ENCODE measurements at places on chromosomes 1 and 21.

GRCh38 chr1:246081856-246082668 is 425.0 kb downstream of the SMYD3 start:
- DNase-seq, result no peak

DNA sequence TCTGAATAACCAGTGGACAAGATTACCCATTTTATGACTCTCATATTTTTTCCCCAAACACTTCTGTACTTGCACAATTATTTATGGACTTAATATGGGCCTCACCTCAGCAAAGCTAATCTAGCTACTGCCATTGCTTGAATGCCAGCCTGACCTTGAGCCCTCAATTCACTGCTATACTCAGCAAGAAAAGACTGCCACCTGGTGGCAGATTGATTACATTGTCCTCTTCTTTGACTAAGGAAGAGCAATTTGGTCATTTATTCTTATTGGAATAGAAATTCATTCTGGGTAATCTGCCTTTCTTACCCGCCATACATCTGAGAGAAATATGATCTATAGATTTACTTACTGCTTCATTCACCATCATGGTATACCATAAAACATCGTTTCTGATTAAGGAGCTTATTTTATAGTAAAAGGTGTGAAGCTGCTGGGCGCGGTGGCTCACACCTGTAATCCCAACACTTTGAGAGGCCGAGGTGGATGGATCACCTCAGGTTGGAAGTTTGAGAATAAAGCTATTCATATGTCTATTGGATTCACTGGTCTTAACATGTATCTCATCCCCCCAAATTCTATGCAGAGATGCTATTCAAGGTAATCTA is 32.9 kb upstream of the DIPK1A start:
- DNase-seq, result peak; percentile 86

DNA sequence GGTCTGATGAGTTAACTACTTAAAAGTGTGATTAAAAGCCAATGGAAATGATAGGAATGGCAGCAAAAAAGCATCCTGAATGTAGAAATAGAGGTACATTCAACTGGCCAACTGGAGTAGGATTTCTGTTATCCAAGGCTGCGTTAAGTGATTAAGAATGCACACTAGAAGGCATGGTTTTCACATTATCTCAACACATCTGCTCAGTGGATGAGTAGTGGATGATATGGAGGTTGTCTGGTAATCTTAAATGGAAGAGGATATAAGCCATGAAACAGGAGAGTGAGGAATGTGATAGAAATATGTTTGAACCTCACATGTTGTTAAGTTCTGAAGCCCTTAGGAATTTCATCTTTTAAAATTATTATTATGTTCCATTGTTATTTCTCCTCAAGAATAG is 839.9 kb downstream of the USP25 start:
- DNase-seq, result no peak

DNA sequence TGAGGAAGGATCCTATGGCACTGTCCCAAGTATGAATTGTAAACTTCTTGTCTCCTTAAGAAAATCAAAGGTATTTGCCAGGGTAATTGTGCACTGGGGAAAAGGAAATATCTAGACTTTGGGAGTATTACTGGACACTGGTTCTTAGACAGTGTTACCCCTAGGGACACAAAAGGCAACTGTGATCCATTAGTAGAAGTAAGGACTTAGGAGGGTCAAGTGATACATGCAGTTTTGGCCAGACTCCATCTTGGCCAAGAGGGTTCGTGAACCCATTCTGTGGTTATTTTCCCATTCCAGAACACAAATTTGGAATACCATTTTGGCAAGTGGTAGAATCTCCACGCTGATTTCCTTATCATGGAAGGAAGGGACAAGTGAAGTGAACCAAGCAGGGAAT is 98.1 kb downstream of the TM2D1 start:
- no peak for DNase-seq

DNA sequence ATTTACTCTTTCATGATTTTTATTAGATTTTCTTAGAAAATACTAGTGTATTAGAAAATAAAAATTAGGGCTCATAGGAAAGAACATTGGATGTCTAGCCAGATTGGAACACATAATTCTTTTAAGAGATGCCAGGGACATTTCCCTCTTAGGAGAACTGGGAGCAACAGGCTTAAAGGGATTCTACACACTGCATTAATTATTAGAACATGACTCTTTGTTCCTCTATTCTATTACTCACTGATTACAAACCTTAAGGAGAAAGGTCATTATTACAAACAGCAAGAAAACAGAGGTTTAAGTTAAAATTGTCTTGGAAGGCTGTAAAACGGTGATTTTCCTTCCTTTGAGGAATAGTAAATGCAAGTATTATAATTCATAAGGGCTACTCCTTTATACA is 32.9 kb upstream of the VAV3 start:
- DNase-seq, result no peak

DNA sequence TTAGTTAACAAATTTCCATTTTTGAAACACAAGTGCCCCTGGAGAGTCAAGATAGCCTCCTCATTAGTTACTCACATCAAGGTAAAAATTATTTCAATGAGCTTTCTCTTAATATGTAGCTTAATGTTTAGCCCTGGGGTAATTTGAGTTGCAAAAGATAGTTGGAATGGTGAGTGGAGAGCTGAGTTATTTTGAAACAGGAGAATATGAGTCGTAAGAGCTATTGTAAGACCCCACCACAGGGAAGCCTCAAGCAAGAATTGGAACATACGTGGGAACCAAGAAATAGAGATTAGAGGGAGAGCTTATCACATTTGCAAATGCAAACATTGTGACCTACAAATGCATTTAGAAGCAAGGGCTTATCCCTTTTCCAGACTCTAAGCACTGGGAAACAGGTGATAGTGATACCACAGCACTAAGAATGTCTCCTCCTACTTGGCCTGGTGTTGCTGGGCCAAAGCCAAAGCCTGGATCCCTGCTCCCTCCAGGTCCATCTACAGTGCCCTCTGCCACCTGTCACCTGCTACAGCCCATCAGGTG is 635.1 kb downstream of the PTPRC start:
- DNase-seq, result peak; percentile 89

- DNase-seq, result peak; percentile 9
These were observed 21.2 kb downstream of the OVGP1 start for GRCh38 chr1:111406321-111406768.

GRCh38 chr1:206001476-206001888 is 1.7 kb downstream of the RAB7B start:
- peak; percentile 78 for DNase-seq

- DNase-seq, result no peak
These were observed 5.7 kb upstream of the RIPK4 start for GRCh38 chr21:41772351-41773080.

DNA sequence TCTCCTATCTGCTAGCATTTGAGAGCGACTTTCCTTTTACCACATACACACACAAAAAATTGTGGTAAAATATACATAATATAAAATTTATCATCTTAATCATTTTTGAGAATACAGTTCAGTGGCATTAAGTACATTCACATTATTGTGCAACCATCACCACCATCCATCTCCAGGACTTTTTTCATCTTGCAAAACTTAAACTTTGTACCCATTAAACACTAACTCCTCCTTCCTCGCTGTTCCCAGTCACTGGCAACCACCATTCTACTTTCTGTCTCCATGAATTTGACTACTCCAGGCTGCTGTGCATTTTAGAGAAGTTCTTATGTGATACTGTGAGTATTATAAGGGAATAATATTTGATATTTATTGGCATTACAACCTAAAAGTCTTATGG is 181.3 kb downstream of the C1orf21 start:
- no peak for DNase-seq

DNA sequence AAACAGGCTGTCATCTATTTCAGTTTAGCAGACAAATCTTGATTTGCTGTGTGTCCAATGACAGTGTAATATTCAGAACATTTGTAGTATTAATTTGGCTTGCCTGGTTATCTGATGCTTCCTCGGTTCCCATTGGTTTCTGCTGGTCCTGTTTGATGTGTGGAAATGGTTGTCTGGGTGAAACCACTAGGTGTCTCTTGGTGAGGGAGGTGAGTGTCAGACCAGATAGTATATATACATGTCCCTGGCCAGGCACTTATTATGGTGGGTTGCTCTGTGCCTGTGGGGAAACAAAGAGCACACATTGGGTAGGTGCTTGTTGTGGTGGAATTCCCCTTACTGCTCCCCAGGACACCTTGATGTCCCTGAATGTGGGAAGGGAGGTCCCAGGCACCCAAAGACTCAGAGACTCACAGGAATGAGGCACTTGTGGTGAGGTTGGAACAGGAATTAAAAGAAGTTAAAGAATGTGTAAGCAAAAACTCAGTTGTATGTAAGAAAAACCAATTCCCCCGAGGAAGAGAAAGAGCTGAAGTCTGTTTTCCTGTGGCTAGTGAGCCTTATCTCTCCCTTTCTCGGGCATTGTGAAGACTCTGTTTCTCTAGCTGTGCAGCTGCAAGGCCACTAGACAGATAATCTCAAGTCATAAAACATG is 1519.1 kb downstream of the BRINP3 start:
- DNase-seq, result peak; percentile 40

- DNase-seq, result no peak
These were observed 116.4 kb upstream of the KCNJ15 start for GRCh38 chr21:38140207-38140903.

DNA sequence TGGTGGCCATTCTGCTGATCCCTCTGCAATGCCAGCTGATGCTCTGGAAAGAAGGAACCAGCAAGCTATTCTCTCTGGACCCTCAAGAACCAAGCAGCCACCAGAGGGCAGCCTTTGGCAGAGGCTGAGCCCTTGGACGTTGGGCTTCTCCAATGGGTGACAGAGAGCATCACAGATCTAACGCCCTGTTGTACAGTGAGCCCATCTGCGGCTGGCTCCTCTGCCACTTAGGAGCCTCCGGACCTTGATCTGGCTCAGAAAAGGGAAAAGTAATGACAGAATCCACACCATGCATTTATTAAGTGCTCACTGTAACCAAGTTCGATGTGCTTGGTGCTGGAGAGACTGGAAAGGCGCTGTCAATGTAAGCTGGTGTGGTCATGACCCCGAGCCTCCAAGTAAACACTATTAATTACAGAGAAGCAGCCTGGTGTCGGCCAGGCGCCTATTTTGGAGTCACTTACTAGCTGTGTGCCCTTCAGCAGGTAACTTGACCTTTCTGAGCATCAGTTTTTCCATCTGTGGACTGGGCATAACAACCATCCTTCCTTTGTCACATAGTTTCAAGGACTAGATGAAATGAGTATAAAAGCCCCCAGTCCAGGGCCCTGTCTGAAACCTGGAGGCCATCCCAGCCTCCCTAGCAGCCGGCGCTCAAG is 34.9 kb downstream of the ECE1 start:
- peak; percentile 93 for DNase-seq

DNA sequence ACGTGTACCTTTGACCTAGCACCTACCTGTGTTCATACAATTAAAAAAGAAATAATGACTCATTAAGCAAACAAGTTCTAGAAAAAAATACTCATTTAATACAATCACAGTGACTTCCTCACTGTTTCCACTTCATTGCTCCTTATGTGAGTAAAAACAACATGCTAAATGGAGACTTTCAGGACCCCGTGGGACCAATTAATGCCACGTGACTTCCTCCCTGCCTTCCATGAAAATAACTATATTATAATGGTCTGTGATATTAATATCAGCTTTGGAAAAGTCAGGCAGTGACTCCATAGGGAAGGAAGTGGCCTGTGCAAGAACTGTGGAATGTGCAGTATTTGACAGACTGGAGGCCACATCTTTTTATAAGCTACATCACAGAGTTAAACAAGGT is 337.8 kb downstream of the HLX start:
- no peak for DNase-seq

DNA sequence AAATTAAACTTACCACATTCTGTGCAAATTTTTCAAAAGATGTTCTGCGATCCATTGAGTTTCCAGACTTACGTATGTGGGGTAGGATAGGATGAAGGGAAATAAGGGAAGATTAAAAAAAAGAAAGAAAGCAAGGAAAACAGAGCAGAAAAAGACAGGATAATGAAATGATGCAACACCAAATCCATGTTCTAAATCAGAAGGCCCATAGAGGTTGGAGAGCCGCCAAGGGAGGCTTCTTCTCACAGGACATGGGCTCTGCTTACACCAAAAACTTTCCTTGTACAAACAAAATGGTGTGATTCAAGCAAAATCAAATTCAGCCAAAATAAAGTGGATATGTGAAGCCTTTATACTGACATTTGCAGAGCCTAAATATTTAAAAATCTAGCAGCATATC is 189.5 kb upstream of the GREM2 start:
- no peak for DNase-seq

- peak; percentile 99 for DNase-seq
These were observed 6.2 kb upstream of the ANKRD35 start for GRCh38 chr1:145891587-145892485.

- DNase-seq, result no peak
These were observed 100.3 kb upstream of the C1orf87 start for GRCh38 chr1:60173729-60174505.

GRCh38 chr1:109768335-109768650 is 4.6 kb upstream of the EPS8L3 start:
- no peak for DNase-seq

- DNase-seq, result no peak
These were observed 278.9 kb downstream of the TGFB2 start for GRCh38 chr1:218624052-218624451.

- no peak for DNase-seq
These were observed 19.7 kb upstream of the ARF1 start for GRCh38 chr1:228062812-228063211.
